Activated CD4-positive, alpha-beta T cell treated with anti-CD3 and anti-CD28 coated beads, Interleukin-2, amount 50 U/mL, for 4 hours (primary cell): ENCODE measurements at places on chromosomes 1 and 21.

DNA sequence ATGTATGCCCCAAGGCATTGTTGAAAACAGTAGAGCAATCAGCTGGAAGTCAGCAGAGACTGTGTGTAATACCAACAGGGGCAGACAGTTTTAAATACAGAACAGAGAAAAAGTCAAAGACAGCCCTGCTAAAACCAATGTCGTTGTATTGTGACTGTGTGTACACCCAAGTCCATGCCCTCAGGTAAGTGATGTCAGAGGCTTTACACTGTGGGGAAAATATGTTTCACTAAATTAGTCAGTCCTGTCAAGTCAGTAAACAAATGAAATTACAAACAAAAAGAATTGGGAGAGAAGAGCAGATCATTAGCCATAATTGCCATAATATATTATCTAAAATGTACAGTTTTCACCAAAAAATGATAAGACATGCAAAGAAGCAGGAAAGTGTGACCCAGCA, 2.4 kb upstream of the CYP2J2 start:
- no peak for DNase-seq

DNA sequence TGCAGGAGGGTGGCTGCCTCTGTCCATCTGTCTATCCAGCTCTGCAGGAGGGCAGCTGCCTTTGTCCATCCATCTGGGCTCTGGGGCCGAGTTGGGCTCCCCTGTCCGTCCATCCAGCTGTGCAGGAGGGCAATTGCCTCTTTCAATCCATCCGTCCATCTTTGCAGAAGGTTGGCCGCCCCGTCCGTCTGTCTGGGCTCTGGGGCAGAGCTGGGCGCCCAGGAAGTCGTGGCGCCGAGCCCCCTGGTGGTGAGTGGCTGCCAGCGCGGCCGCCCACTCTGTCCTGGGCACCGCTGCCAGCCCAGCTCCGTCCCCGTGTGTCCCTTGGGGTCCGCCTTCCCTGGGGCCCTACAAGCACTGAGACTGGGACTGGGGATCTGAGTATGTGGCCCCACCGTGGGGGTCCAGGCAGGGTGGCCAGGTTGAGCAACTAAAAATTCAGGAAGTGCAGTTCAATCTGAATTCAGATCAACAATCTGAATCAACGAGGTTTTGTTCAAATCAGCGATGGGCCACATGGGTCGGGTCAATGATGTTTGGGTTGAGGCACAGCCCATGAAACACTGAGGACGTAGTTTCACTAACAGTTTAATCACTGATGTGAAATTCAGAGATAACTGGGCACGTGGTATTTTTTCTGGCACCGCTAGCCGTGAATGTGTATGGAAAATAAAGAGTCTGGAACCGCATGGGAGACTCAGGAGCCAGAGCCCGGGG, 99.1 kb upstream of the ACTRT2 start:
- peak; percentile 20 for DNase-seq

GRCh38 chr1:188782220-188782841, 1695.3 kb downstream of the BRINP3 start:
- no peak for DNase-seq

- DNase-seq = no peak
Measured at GRCh38 chr1:44330935-44331334, 24.1 kb downstream of the ERI3 start.

GRCh38 chr1:167196166-167196565, 24.5 kb upstream of the POU2F1 start:
- no peak for DNase-seq

DNA sequence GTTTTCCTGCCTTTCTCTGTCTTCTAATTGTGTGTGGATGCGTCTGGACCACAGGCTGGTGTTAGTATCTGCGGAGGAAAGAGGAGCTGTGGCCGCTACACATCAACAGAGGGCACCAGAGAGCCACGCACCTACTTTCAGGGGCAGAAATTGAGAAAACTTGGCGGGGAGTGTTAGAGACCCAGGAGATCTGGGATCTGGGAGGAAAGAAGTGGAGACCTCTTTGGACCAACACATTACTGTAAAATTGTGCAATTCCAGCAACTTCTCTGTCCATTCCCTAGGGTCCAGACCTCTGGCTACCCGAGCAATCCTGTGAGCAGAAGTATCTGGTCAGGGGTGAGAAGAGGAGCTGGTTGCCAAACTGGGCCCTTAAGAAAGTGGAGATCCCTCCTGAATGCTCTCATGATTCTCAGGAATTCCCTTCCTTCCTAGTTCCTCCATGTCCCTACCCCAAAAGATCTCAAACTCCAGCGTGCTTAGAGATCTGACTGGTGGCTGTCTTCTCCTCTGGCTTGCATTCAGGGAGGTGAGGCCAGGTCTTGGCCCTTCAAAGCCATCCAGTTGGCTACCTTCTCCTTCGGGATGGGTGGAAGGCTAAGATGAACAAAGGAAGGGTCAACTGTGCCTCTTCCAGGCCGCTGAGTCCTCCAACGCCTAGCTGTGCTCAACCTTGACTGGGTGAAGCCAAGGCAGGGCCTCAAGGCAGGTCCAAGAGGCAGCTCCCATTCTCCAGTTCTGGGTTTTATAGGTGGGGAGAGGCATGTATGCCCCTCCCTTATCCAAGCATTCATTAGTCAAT, 1.2 kb upstream of the KIRREL1 start:
- peak; percentile 5 for DNase-seq

- DNase-seq = no peak
Measured at GRCh38 chr1:84301785-84302385, 377 bp downstream of the SAMD13 start.

DNA sequence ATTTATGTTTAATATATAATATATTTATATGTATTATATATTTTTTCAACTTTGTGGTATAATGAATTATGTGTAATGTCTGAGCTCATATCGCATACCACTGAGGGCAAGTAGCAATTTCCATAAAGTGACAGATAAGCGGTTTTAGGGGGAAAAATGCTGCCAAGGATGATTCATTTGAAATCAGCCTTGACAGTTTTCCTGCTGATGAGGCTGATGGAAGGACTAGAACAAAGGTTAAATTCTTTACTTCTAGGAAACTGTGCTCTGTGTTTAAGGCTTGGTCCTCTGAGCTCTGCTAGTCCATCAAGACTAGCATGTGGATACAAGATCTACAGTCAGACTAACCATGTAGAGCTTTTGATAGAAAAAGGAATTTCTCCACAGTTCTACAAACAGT, 19.3 kb upstream of the DDAH1 start:
- DNase-seq = no peak

DNA sequence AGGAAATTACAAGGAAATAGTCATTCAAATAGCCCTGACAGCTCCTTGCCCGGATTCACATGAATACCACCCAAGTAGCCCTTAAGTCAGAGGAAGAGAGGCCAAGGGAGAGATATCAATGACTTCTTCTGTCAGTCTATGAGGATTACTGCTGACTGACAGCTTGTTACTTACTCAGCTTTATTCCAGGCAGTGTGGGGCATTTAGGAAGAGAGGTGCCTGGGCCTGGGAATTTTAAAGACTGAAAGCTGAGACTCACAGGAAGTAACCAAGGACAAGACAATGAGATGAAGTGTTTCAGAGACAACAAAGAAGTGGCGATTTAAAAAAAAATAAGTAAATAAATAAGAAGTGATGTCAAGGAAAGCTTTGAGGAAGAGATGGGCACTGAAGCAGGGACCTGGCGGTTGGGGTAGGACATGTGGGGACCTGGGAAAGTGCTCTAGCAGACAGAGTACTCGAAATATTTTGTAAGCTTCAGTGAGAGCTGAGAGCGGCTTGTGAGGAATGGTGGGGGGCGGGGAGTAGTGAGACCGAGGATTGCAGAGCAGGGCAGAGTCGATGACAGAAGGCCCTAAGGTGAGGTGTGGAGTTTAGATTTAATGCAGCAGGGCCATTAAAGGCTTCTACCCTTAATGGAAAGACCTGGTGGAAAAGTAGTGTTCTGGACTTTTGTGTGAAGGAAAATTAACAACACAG, 58.9 kb downstream of the ST3GAL3 start:
- DNase-seq = no peak

DNA sequence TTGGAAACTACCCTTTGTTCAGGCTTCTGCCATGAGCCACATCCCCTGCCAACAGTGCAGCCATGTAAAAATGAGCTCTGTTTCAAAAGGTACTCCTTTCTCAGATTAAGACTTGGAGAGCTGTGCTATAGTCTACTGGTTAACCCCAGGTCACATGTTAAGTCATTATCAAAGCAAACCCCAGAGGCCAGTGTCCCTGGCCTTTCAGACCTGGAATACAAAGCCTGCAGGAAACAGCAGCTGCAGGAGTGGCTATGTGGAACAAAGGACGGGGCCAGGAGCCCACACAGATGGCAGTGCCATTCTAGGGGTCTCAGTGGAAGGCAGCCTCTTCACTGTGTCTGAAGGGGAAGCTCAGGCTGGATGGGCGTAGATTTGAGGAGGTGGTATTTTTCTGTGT, 6.7 kb downstream of the ZNF496 start:
- DNase-seq = no peak

- DNase-seq = no peak
Measured at GRCh38 chr1:6591222-6591621, 11.4 kb downstream of the ZBTB48 start.

- no peak for DNase-seq
Measured at GRCh38 chr1:153789478-153790034, 14.3 kb downstream of the SLC27A3 start.

- DNase-seq = no peak
Measured at GRCh38 chr1:157952601-157953000, 40.8 kb upstream of the KIRREL1 start.

GRCh38 chr1:3064296-3064850, 4.6 kb upstream of the PRDM16 start:
- DNase-seq = no peak
